Fibroblast of the aortic adventitia (primary cell): ENCODE measurements at places on chromosomes 16 and 17. TPM values are rescaled to one million over a fixed set of nuclear protein-coding genes. Genes with fewer than 3 reads are reported as not detected.

DNA sequence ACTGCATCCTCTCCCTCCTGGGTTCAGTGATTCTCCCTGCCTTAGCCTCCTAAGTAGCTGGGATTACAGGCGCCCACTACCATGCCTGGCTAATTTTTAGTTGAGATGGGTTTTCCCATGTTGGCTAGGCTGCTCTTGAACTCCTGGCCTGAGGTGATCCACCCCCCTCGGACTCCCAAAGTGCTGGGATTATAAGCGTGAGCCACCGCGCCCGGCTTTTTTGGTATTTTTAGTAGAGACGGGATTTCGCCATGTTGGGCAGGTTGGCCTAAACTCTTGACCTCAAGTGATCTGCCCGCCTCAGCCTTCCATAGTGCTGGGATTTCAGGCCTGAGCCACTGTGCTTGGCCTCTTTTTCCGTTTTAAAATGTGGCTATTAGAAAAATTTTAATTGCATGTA is 343.8 kb upstream of the RBFOX1 start:
- no peak for DNase-seq

DNA sequence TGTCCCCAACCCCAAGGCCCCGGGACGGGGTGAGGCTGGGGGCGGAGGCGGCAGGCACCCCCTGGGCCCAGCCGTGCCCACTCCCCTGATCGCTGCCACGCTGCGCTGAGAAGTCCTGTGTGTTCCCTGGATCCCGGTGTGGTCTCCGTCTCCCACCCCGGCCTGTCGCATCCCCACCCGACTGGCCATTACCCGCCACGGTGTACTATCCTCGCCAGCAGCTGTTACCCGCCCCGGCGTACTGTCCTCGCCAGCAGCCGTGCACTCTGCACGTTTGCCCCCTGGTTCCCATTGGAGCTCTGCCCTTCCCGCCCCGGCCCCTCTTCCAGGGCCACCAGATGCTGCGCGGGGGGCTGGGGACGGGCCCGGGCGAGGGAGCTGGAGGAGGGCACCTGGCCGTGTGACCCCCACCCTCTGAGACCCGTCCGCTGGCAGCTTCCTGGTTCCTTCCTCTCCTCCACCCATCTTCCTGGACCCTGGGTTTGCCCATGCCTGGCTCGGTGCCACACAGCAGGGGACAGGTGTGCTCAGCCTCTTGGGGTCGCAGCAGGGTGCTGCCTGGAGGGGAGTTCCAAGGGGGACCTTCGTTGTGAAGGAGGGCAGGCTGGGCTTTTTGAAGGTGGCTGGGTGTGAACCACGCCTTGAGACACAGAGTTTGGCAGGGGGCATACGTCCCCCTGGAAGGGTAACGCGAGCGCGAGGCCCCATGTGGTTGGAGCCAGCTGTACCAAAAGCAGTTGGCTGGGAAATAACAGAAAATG is 19.7 kb downstream of the BAHCC1 start:
- DNase-seq, result no peak

The TEKT5 gene
- total RNA-seq, result 0.09 TPM in 1 of 2 replicates, not detected in the other

The ZP2 gene
- not detected in 2 replicates for total RNA-seq

- peak; percentile 72 for DNase-seq
These were observed 15.1 kb downstream of the CEP20 start for GRCh38 chr16:15873301-15873700.

- no peak for DNase-seq
These were observed 39.0 kb downstream of the AKAP1 start for GRCh38 chr17:57124053-57124452.

DNA sequence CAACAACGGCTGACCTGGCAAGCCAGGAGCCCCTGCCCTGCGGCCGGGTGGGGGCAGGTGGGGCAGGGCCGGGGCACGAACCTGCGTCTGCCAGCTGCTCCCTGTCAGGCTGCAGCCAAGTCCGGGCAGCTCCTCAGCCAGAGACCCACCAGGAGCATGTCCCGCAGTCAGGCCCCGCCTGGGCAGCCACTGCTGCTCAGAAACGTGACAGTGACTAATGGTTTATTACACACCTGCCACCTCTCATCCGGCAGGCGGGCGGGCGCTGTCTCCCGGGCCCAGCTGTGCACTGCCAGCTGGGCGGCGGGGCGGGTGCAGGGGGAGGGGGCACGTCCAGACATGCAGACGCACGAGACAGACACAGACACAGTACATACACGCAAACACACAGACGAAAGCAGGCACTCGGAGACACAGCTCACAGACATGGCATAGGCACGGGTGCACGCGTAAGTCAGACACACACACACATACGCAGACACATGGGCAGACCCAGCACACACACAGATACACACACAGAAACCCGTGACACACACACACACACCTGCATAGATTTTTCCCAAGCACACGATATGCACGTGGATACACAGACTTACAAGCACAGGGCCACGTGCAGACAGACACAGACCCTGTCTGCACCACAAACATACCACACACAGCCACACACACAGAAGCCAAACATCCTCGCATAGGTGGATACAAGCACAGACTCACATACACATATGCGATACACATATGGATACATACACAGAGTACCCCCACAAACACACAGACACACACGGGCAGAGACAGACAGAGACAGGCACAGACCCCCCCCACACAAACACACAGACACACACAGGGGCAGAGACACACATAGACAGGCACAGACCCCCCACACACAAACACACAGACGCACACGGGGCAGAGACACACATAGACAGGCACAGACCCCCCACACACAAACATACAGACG is 248.3 kb upstream of the CIBAR2 start:
- no peak for DNase-seq

The POLG2 gene
- 8.2 and 34.9 TPM in 2 replicates for total RNA-seq

The C1QTNF8 gene
- not detected in 2 replicates for total RNA-seq

GRCh38 chr16:164827-165538 is 795 bp upstream of the HBM start:
- no peak for DNase-seq

DNA sequence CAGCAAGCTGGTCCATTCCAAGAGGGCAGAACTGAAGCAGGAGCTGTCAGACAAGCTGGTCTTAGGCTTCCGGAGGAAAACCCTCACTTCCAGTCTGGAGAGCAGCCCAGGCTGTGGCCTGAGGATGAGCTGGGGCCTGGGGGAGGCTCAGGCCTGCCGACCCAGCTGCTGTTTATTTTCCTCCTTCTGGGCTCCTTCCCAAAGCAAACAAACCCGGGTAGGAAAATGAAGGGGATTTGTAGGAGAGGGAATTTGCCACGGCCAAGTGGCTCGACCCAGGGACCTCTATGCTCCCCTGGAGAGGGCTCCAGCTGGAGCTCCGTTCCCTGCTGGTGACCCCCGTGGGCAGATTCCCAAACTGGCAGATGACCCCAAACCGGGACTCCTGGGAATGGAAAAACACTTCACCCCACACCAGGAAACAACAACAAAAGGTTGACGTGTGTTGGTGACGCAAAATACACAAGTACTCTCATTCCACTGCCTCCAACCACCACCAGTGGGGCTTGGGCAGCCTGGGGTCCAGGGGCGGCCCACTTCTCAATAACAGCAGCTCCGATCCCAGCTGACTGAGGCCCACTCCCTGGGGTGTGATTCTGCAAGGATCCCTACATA is 8.8 kb downstream of the JUP start:
- peak; percentile 89 for DNase-seq

- peak; percentile 38 for DNase-seq
These were observed 837 bp upstream of the PRDM7 start for GRCh38 chr16:90077757-90078578.

DNA sequence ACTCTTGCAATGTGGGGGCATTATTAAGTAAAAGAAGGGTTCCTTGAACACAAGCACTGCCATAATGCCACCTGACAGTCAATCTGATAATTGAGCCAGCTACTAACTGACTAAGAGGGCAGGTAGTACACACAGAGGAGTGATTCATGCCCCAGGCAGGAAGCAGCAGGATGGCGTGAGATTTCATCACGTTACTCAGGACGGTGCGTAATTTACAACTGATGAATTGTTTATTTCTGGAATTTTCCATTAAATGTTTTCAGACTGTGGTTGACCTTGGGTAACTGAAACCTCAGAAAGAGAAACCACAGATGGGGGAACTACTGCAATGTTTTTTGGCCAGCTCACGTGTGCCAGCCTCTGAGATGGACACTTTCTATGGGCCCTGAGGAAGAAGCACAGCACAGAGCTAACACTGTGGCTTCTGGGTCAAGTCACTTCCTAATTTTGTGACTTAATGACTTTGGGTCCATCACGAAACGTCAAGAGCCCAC is 46.7 kb downstream of the C17orf67 start:
- DNase-seq, result peak; percentile 69

DNA sequence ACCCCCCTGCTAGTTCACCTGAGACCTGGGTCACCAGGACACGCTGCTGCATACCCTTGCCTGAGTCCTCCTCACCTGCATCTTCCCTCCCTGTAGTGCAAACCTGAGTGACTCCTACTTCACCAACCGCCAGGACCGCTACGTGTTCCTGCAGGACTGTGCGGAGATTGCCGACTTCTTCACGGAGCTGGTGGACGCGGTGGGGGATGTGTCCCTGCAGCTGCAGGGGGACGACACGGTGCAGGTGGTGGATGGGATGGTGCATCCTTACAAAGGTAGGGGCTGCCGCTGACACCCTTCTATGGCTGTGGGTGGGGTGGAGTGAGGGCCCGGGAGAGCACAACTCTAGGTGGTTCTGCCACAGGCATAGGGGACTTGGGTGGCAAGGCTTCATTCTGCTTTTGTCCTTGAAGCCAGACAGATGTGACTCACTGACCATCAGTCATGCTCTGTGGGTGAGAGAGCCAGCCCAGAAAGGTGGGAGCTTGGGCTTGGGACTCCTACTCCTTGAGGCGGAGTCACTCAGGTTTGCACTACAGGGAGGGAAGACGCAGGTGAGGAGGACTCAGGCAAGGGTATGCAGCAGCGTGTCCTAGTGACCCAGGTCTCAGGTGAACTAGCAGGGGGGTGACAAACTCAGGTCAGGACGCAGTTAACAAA is 22.3 kb downstream of the PGS1 start:
- DNase-seq, result no peak

GRCh38 chr17:21066394-21066793 is 23.6 kb upstream of the USP22 start:
- no peak for DNase-seq

- DNase-seq, result no peak
These were observed 2.1 kb upstream of the C1QL1 start for GRCh38 chr17:44970136-44970741.
